ENCODE measurements at places on chromosomes 6 and 20. TPM values are rescaled to one million over a fixed set of nuclear protein-coding genes. Genes with fewer than 3 reads are reported as not detected.
A peak's percentile ranks its signal among the peaks of the same experiment; 100 is the strongest.

- no peak for DNase-seq
Observed at GRCh38 chr6:135418040-135418760, 79.3 kb downstream of the AHI1 start.

DNA sequence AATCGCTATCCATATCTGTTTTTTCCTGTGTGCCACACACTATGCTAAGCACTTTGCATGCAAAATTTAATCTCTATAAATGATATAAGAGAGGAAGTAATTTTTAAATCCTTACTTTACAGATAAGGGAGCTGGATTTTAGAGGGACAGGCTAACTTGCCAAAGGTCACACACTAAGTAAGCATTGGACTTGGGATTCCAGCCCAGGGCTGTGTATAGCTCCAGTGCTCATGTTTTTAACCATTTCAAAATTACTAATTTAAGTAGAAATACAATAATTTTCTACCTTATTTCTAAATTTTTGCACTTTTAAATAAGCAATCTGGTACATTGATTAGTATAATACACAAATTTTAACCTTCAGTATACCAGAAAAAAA lies 144.6 kb downstream of the UST start:
- DNase-seq, result no peak

GRCh38 chr20:4949833-4950178 lies 51.5 kb downstream of the SLC23A2 start:
- peak; percentile 73 for DNase-seq

Gene JAG1
- total RNA-seq, result 13.9 TPM

DNA sequence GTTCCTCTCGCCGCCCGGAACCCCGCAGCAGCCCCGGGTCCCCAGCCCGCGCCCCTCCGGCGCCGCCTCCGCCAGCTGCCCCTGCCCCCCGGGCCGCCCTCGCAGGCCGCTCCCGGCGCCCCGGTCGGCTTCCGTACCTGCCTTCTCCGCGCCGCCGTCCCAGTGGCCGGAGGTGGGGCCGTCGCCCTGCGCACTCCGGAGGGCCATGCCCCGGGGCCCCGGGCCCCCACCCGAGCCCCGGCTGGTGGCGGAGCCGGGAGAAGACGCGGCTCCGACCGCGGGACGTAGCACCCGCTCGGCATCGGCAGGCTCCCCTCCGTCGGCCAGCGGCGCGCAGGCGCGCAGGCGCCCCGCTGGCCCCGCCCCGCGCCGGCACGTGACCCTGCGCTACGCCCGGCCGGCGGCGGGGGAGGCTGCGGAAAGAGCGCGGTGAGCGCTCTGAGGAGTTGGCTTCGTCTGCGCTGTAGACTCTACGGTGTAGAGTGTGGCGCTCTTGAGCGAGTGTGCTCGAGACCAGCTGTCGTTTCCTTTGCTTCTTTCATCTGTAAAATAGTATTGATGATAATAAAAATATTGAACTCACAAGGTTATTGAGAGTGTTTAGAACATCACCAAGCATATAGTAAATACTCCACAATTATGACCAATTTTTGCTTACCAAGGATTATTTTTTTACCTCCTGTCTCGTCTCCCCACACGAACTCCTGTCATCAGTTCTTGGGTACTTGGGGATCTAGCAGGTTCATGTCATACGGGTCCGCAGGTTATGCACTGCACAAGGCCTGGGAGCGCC lies at the start of gene TBC1D20:
TSS of gene TBC1D20 (minus strand) at position 335 of the 793 bp plus-strand sequence. CDS start at position 207, 128 bp downstream.
- DNase-seq, result peak; percentile 88

GRCh38 chr6:99334526-99335127 lies 14.8 kb downstream of the FAXC start:
- peak; percentile 50 for DNase-seq

Gene NKX2-2
- not detected for total RNA-seq

All from HT-29 (cell line).